Ovary (tissue), 10 donors: ENCODE measurements at places on chromosomes 1 and 21. TPM values are rescaled to one million over a fixed set of nuclear protein-coding genes. Genes with fewer than 3 reads are reported as not detected.

Gene TSPEAR
- 0.07 TPM for polyA plus RNA-seq

Gene LCK
- 2.8 TPM for polyA plus RNA-seq

Gene KNCN
- polyA plus RNA-seq = not detected

Gene OPRD1
- polyA plus RNA-seq = not detected

Gene TAS1R1
- polyA plus RNA-seq = not detected

Gene PRELP
- polyA plus RNA-seq = 97.8 TPM

Gene FAF1
- polyA plus RNA-seq = 67.6 TPM

Gene B3GALT2
- polyA plus RNA-seq = 5.9 TPM

Gene ELOVL1
- 42.8 TPM for polyA plus RNA-seq
